Inflammatory macrophage treated with lipopolysaccharide for 4 hours (primary cell): ENCODE measurements at places on chromosomes 3 and 15.

GRCh38 chr3:150806185-150806835 is 43.3 kb upstream of the SIAH2 start:
- no peak for DNase-seq

DNA sequence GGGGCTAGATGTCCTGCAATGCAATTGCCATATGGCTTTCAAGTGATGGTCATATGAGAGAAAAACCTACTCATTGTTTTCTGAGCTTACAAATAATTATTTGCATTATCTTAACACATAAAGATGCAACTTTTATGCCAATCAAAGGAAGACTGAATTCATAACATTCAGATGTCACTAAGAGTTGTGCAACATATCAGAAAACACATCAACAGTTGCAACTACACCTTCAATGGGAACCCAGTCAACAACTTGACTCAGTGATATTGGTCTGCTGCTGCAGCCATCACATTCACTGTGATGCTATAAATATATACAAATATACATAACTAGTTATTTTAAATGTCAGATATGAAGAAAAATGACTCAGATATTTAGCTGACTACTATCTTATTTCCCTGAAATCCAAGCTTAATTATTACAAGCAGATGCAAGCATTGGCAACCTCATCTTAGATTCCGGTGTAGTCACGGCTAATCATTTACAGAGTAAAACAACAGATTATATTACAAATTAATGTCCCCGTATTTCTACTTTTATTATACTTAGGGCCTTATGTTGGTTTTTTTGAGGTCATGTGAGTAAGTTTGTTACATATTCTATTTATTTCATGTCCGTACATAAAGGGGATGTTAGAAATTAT is 23.7 kb downstream of the CNTN3 start:
- no peak for DNase-seq

DNA sequence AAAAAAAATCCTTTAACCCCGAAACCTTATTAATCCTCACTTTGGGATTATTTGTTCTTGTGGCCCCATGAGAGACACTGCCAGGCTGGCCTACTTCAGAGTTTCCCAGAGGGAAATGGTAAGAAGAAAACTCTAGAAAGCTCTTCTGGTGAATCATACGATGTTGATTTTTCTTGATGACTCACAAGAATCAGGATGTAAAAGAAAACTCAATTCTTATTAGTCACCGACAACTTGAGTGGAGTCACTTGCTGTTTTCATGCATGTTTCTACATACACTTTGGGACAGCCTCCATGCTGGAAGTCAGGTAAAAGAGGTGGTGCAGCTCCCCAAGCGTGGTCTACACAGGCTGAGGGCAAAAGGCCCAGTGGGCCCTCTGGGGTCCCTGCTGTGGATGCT is 42.8 kb downstream of the MYO5C start:
- peak; percentile 94 for DNase-seq

GRCh38 chr15:23035964-23036566 is 3.3 kb downstream of the TUBGCP5 start:
- peak; percentile 53 for DNase-seq

DNA sequence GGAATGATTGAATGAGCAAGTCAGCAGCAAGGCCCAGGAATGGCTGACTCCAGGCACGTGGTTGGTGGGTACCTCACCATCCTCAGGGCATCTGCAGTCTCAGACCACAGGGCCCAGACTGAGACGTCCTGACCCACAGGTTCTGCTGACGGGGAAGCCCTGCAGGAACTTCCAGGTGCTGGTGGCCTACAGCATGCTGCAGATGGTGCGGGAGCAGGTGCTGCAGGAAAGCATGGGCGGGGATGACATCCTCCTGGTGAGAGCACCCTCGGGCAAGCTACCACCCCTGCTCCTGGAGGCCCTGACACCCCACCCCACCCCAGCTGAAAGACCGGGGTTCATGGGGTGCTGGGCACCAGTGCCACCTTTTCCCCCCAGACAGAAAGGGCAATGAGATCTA is 14.1 kb downstream of the TBC1D21 start:
- no peak for DNase-seq

GRCh38 chr3:188084752-188085583 is 69.0 kb upstream of the LPP start:
- no peak for DNase-seq

DNA sequence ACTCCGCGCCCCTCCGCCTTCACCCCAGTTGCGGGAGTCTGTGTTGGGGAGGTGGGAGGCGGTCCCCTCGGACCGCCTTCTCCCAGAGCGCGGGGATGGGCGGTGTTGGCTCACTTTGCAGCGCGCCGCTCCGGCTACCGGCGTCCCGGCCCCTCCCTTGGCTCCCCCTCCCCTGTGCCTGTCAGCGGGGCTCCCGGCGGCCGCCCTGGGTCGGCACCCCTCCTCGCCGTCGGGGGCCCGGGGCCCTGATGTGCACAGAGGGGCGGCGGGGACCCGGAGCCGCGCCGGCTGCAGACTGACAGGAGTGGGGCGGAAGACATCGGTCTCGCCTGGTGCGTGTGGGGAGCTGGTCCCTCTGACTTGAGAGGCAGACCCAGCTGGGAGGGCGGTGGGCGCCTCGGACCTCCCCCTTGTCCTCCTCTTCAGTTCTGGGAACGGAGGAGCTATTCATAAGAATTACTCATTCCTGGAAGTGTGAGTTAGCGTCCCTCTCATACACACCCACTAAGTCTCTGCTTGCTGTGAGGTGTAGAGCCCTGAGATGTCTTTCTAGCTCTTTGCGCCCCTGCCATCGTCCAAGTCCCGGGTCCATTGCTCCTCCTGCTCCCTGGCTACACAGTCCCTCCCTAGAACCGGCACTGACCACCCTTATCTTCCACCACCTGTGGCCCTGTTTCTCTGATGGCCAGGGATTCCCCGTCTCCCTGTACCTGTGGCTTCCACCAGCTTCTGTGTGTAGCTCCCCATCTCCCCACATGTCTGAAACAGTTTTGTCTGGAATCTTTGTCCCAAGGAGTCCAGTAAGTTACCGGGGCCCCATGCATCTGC is 42.3 kb upstream of the ROPN1 start:
- DNase-seq: no peak

DNA sequence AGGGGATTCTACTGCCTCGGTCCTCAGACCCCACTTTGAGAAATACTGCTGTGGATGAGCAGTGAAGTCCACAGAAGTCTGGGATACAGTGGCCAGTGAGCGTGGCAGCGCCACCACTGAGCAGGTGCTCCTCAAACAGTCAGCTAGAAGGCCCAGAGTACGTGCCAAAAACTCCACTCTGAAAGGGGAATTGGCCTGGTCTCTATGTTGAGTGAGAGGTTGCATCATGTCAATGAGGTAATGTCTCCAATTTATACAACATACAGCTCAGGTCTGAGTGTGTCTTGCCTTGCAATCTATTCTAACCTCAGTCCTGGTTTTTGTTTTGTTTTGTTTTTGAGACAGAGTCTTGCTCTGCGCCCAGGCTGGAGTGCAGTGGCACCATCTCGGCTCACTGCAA is 53.3 kb upstream of the ETV5 start:
- DNase-seq: peak; percentile 96

DNA sequence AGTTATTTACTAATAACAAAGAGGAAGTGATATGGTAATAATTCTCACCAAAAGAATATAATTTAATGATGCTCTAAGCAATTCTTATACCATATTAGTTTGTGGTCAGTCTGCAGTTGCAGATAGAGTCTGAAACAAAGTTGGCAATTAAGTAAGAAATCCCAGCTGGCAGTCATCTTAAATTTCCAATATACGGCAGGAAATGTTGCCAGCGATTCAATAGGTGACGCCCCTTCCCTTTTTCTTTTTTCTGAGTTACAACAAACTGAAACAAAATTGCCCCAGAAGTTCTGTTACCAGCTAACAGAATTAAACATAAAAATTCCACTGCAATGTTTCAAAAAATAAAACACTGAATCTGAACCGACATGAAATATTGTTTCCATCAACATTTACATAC is 26.7 kb downstream of the LRRFIP2 start:
- DNase-seq: peak; percentile 82

- no peak for DNase-seq
These were observed 282.7 kb upstream of the SEMA6D start for GRCh38 chr15:47434596-47434995.

GRCh38 chr3:139629033-139629432 is 48.7 kb downstream of the NMNAT3 start:
- peak; percentile 27 for DNase-seq

GRCh38 chr3:111668326-111668725 is 73.2 kb upstream of the ZBED2 start:
- no peak for DNase-seq

DNA sequence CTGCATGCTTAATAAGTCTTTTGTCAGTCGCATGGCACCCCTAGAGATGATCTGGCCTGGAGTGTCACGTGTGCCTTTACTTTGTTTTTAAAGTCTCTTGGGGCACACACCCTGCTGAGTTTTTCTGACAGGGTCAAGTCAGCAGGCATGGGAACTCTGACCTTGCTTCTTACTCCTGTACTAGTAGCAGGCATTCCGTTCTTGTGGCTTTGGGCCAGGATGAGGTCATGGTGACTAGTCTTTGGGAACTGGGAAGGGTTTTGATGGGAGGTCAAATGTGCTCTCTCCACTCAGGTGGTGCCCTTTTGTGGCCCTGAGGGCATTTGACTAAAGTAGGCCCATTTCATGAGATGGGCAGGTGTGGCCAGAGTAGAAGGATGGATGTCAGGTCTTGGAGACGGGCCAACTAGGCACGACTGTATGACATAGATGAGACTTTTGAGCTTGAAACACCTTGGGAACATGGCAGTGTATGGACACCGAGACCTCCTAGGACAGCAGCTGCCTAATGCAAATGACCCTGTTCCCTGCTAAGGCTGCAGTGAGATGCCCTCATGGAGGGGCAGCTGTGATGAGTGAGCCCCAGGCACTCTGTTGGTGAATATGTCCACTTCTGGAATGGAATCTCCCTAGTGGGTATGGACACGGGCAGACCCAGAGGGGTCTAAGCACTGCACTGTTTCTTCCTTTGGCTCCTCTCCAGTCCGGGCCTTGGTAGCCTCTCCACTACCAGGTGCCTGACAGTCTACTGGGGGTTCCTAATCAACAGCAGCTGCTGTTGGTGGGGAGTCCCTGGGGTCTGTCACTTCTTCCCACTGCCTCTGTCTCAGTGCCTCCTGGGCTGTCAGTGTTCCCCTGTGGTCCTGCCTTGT is 16.4 kb downstream of the SRPRB start:
- DNase-seq: no peak

DNA sequence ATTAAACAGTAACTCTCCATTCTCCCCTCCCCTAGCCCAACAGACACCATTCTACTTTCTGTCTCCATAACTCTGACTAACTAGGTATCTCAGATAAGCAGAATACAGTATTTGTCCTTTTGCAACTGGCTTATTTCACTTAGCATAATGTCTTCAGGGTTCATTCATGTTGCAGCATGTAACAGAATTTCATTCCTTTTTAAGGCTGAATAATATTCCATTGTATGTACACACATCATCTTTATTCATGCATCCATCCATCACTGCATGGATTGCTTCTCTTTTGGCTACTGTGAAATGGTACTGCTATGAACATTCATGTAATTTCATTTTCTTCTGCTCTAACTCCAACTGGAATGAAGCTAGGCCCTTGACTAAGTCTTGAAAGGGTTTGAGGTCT is 2.0 kb upstream of the PTPN23 start:
- DNase-seq: no peak

- DNase-seq: peak; percentile 44
These were observed 181.1 kb downstream of the MYRIP start for GRCh38 chr3:39990532-39990931.

- no peak for DNase-seq
These were observed 72.1 kb upstream of the ITGA11 start for GRCh38 chr15:68503791-68504680.

GRCh38 chr3:12181806-12182205 is 23.1 kb upstream of the TIMP4 start:
- no peak for DNase-seq

GRCh38 chr15:70535071-70535954 is 228.0 kb downstream of the UACA start:
- DNase-seq: no peak

DNA sequence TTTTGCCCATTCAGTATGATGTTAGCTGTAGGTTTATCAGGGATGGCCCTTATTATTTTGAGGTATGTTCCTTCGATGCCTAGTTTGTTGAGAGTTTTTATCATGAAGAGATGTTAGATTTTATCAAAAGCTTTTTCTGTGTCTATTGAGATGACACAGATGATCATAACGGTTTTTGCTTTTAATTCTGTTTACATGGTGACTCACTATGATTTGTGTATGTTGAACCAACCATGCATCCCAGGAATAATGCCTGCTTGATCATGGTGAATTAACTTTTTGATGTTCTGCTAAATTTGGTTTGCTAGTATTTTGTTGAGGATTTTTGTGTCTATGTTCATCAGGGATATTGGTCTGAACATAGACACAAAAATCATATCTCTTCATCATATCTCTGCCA is 8.3 kb downstream of the GPR156 start:
- DNase-seq: no peak

DNA sequence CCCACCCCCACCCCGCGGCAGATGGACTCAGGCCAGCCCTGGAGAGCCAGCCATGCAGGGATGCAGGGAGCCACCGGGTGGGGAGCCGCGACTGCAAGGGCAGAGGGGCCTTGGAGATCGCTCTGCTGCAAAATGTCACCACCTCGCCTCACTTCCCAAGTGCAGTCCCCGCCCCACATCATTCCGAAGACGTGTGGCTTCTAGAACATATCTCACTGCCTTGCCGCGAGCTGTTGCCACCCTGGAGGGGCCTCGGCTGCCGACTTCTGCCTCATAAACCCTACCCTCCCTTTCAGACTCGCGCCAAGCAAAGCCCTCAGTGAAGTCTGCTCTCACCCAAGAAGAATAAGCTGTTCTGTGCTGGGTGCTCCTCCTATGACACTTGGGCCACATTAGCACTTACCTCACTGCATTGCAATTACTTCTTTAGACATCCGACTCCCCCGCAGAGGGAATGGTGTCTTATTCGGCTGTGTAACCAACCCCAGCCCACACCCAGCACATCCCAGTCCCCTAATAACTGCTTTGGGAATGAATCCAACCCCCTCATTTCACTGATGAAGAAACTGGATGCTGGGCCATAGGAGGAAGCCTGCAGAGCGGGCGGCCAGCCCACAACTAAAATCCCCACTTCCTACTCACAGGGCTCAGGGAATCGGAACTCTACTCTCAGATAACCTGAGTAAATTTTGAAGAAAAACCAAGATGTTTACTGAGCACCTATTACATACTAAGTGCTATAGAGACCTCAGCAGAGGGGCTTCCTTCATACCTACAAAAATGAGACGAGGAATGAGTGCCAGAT is 8.6 kb downstream of the TLE3 start:
- peak; percentile 72 for DNase-seq
